Immature natural killer cell (primary cell): ENCODE measurements at places on chromosomes 1 and 21. TPM values are rescaled to one million over a fixed set of nuclear protein-coding genes. Genes with fewer than 3 reads are reported as not detected.

SYCP1 gene
- polyA plus RNA-seq = not detected

CFAP74 gene
- polyA plus RNA-seq = not detected

RBP7 gene
- polyA plus RNA-seq = 0.38 TPM

MYBPH gene
- polyA plus RNA-seq = not detected

CLIC6 gene
- polyA plus RNA-seq = not detected

CLDN8 gene
- polyA plus RNA-seq = not detected

LRRC3 gene
- polyA plus RNA-seq = not detected

PFKFB2 gene
- polyA plus RNA-seq = 0.94 TPM

DNA sequence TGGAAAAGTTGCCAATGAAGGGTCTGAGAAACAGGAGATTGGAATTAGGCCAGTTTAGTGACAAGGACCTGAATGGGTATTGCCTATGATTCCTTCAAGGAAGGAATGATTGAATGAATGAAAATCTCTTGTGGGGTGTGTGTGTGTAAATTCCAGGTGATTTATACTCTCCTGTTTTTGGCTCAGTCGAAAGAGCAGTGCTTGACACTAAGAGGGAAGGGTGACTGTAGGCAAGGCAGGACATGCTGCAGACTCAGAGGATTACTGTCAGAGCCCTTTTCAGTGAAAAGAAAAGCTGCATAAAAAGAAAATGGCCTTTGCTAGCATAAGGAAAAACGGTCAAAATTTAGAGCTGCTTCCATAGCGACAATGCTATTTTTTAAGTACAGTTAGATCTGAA is 30.1 kb downstream of the C1orf21 start:
- no peak for DNase-seq
- peaks cover 78% of the 10 kb centered on the region for H3K4me1 ChIP-seq
- H3K27ac ChIP-seq = no peak overlapping the region
- peaks cover 1% of the 10 kb centered on the region for H3K27me3 ChIP-seq

DNA sequence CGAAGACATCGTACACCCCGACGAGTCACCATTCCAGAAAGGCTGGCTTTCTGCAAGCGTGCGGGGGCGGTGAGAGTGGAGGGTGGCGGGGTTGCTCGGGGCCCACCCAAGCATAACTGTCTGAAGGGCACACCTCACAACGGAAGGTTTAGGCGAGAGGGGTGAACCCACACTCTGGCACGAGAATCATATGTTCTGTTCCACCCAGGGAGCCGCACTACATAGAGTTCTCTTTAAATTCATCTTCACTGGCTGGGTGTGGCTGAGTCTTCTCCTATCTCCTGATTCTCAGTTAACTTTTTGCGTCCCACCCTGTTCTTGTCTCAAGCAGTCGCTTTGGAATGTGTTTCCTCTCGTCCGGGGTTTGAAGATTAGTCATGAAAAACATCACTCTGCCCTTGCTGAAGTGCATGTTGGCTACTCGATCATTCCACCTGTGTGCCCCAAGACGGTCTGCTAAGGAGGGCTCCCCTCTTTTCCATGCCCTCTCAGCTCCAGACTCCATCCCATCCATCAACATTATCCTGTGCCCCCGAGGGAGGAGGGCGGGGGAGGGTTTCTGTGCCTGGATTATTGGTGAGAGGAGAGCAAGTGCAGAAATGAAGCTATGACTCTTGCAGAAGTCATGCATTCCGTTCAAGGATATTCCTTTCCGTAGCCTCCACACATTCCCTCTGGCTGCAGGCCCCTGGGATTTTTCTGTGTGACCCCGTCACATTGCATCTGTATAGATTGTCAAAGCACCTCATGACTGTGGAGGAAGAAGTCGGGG is 53.5 kb upstream of the CD34 start:
- DNase-seq = no peak
- no peak overlapping the region for H3K27ac ChIP-seq
- H3K4me3 ChIP-seq = peak overlapping the region; percentile 65
- H3K27me3 ChIP-seq = peaks cover 27% of the 10 kb centered on the region
- no peaks in the 10 kb centered on the region for H3K36me3 ChIP-seq

DNA sequence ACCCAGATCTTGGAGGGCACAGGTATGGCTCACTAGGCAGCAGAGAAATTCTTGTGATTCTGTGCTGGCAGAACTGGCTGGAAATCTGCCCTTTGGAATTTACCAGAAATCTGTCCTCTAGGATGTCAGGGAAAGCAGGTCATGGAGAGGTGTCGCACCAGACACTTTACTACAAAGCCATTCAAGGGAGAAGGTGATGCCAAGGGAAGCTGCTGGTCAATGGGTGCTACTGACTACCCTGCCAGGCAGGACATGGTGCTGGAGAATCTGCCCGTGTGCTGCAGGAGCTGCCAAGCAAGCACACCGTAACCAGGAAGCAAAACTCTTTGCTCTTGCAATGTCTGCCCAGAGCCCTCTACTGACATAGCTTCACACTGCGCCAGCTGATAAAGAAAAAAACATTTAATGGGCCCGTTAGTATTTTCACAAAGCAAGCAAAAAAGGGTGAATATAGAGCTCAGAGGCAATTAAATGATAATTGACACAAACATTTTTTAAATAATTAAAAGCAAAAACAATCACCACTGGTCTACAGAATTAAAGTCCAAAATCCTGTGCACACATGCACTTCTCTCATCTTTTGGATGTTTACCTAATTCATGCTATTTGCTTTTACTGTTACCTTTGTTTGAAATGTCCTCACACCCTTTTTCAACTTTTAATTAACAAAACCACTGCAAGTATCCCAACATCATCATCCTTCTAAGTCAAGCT is 7.2 kb upstream of the FBXO28 start:
- no peak overlapping the region for H3K4me3 ChIP-seq
- no peaks in the 10 kb centered on the region for H3K36me3 ChIP-seq
- no peak for DNase-seq
- peaks cover 7% of the 10 kb centered on the region for H3K27me3 ChIP-seq
- H3K4me1 ChIP-seq = no peaks in the 10 kb centered on the region

DNA sequence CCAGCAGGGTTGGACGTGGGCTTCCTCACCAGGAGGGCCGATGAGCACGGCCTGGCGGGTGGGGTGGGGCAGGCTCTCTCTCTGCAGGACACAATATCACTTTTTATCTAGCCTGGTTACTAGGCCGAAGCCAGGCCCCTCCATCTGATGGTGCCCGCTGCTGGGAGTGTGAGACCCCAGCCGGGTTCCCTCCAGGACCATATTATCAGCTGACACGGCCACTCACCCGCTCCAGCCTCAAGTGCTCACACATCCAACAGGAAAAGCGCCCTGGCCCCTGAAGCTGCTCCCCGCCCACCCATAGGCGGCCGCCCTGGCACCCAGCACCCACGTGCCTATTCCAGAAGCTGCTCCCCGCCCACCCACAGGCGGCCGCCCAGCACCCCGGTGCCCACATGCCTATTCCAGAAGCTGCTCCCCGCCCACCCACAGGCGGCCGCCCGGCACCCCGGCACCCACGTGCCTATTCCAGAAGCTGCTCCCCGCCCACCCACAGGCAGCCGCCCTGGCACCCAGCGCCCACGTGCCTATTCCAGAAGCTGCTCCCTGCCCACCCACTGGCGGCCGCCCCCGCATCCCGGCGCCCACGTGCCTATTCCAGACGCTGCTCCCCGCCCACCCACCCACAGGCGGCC is 5.0 kb downstream of the SLC19A1 start:
- no peak overlapping the region for H3K27ac ChIP-seq
- H3K27me3 ChIP-seq = peaks cover 3% of the 10 kb centered on the region
- no peak overlapping the region for H3K4me3 ChIP-seq

- peaks cover 6% of the 10 kb centered on the region for H3K27me3 ChIP-seq
- H3K4me3 ChIP-seq = no peak overlapping the region
- H3K27ac ChIP-seq = no peak overlapping the region
- no peak for DNase-seq
- H3K4me1 ChIP-seq = peaks cover 5% of the 10 kb centered on the region
- no peaks in the 10 kb centered on the region for H3K36me3 ChIP-seq
Measured at GRCh38 chr1:21823206-21823979, 11.3 kb downstream of the LDLRAD2 start.

- no peak overlapping the region for H3K4me3 ChIP-seq
- no peaks in the 10 kb centered on the region for H3K27me3 ChIP-seq
- H3K36me3 ChIP-seq = no peaks in the 10 kb centered on the region
- DNase-seq = no peak
Measured at GRCh38 chr1:182281541-182281940, 110.0 kb downstream of the GLUL start.

DNA sequence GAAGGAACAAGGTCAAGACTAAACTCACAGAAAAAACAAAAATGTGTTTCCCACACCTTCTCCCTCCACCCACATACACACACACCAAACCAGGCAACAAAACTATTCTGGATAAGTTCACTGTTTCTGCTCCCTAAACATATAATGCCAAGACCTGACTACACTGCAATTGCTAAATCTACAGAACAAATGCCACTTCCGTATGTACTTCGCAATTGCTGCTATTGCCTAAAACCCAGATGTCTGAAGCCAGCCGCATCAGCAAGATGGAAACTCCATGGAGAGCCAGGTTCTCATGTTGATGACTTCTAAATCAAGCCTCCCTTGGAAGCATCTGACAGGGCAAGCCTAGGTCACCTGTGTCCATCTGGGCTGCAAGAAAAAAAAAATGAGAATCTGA is 8.3 kb upstream of the AIM2 start:
- no peak overlapping the region for H3K27ac ChIP-seq
- no peaks in the 10 kb centered on the region for H3K36me3 ChIP-seq
- H3K4me1 ChIP-seq = no peaks in the 10 kb centered on the region
- H3K27me3 ChIP-seq = no peaks in the 10 kb centered on the region
- H3K4me3 ChIP-seq = no peak overlapping the region
- DNase-seq = no peak

GRCh38 chr21:46127239-46128105 is 27.9 kb downstream of the FTCD start:
- no peaks in the 10 kb centered on the region for H3K36me3 ChIP-seq
- DNase-seq = no peak
- H3K4me3 ChIP-seq = no peak overlapping the region
- peaks cover 5% of the 10 kb centered on the region for H3K27me3 ChIP-seq
- H3K4me1 ChIP-seq = no peaks in the 10 kb centered on the region
- H3K27ac ChIP-seq = no peak overlapping the region

DNA sequence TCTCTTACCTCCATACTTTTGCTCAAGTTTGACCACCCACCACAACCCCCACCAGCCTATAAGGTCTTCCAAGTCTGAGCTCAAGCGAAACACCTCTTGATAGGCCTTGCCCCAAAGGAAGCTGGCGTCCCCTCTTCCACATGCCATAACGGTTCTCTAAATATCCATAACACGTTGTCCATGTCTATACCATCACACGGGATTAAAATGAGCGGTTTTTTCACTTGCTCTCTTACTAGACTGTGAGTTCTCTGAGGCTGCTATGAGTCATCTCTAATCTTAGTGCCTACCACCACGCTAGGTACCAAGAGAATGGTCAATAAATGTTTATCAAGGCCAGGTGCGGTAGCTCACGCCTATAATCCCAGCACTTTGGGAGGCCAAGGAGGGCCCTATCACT is 41.0 kb downstream of the WASF2 start:
- H3K27me3 ChIP-seq = no peaks in the 10 kb centered on the region
- no peak overlapping the region for H3K4me3 ChIP-seq
- DNase-seq = no peak
- H3K4me1 ChIP-seq = peaks cover 72% of the 10 kb centered on the region

GRCh38 chr1:222339376-222339947 is 208.4 kb downstream of the HHIPL2 start:
- H3K4me1 ChIP-seq = no peaks in the 10 kb centered on the region
- H3K27me3 ChIP-seq = peaks cover 6% of the 10 kb centered on the region
- no peak overlapping the region for H3K27ac ChIP-seq
- DNase-seq = no peak
- H3K4me3 ChIP-seq = no peak overlapping the region
- H3K36me3 ChIP-seq = no peaks in the 10 kb centered on the region

DNA sequence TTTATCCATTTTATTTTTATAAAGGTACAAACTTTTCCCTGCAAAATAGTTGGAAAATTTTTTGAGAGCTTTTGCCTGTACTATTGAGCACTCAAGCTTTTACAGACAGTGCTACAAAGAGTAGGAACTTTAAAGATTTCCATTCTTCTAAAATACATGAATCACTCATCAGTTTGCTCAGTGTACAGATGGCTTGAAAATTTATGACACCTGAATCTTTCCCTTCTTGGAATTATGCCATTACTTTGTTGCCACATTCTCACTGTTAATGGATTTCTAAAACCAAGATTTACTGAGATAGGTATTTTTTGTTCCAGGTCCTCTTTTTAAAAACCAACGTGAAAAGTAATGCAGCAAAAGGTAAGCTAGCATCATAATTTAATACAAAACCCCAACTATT is 76.0 kb downstream of the GPATCH2 start:
- H3K36me3 ChIP-seq = peaks cover 11% of the 10 kb centered on the region
- no peaks in the 10 kb centered on the region for H3K27me3 ChIP-seq
- no peak for DNase-seq
- H3K4me3 ChIP-seq = no peak overlapping the region
- H3K4me1 ChIP-seq = no peaks in the 10 kb centered on the region

GRCh38 chr1:242467556-242468145 is 56.8 kb downstream of the PLD5 start:
- no peaks in the 10 kb centered on the region for H3K36me3 ChIP-seq
- no peak overlapping the region for H3K27ac ChIP-seq
- H3K27me3 ChIP-seq = peaks cover 2% of the 10 kb centered on the region
- H3K4me3 ChIP-seq = no peak overlapping the region
- no peaks in the 10 kb centered on the region for H3K4me1 ChIP-seq

DNA sequence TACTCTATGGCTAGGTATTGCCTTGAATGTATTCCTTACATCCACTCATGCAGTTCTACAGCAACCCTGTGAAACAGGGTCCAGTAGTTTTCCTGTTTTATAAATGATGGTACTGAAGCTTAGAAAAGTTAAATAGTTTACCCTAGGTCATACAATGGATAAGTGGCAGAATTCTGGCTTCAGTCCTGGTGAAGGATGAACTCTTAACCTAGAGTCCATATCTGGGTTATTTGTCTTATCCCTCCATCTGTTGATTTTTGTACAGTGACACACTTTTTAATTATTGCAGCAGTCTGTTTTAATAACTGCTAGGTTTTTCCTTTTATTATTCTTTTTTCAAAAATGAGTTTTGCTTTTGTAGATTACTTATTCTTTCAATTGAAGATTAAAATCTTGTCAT is 263.9 kb downstream of the DNM3 start:
- no peak overlapping the region for H3K27ac ChIP-seq
- no peak overlapping the region for H3K4me3 ChIP-seq
- no peaks in the 10 kb centered on the region for H3K4me1 ChIP-seq
- no peaks in the 10 kb centered on the region for H3K36me3 ChIP-seq

- DNase-seq = no peak
- peaks cover 21% of the 10 kb centered on the region for H3K36me3 ChIP-seq
- peaks cover 11% of the 10 kb centered on the region for H3K4me1 ChIP-seq
- H3K4me3 ChIP-seq = no peak overlapping the region
Measured at GRCh38 chr1:172578586-172578985, 45.6 kb downstream of the SUCO start.

GRCh38 chr1:41696381-41696780 is 211.9 kb upstream of the EDN2 start:
- no peaks in the 10 kb centered on the region for H3K36me3 ChIP-seq
- H3K4me3 ChIP-seq = no peak overlapping the region
- no peak for DNase-seq
- H3K4me1 ChIP-seq = peaks cover 18% of the 10 kb centered on the region
- H3K27ac ChIP-seq = no peak overlapping the region
